ENCODE measurements at places on chromosomes 11 and 22. TPM values are rescaled to one million over a fixed set of nuclear protein-coding genes. Genes with fewer than 3 reads are reported as not detected.
A peak's percentile ranks its signal among the peaks of the same experiment; 100 is the strongest.

DNA sequence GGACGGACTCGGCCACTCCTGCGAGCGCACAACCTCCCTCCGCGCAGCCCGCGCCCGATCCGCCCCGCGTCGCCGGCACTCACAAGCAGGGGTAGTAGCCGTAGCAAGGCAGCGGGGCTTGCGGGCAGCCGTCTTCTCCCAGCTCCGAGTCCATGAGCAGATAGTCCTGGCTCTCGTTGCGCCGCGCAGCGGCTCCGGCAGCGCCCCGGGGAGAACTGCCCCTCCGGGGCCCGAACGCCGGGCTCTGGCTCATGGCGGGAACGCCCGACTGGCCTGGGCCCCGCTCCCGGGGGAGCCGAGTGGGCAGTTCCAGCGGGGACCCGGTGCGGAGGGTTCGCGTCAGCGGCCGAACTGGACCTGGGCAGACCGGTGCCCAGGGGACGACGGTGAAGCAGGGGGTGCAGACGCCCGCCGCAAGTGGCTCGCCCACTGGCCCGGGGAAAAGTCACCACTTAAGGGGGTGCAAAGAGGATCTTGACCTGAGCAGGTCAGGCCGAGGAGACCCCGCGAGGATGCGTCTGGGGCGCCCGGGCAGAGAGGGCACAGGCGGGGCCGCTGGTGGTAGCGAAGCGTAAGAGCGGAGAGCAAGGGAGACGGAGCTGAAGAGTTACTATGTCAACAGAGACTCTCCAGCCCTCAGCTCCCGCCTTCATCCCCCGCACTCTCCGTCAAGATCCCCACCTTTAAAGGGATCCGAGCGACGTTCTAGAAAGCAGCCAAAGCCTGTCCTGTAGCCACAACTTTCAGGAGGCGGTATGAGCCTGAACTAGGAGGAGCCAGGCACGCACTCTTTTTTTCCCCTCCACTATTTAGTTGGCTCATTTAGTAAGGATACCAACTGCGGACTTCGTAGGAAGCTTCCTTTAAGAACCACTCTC lies at the start of gene TRPC6:
TSS of gene TRPC6 (minus strand) at position 757 of the 878 bp plus-strand sequence. CDS start at position 253, 504 bp downstream.
- H3K4me3 ChIP-seq, result peak within 1 kb of the TSS; percentile 97
- peak within 1 kb of the TSS; percentile 42 for H3K27ac ChIP-seq
- H3K27me3 ChIP-seq, result no peaks in the 10 kb centered on the region
- peak; percentile 47 for DNase-seq
- H3K4me1 ChIP-seq, result no peaks in the 10 kb centered on the region
- H3K36me3 ChIP-seq, result no peaks in the 10 kb centered on the region

DNA sequence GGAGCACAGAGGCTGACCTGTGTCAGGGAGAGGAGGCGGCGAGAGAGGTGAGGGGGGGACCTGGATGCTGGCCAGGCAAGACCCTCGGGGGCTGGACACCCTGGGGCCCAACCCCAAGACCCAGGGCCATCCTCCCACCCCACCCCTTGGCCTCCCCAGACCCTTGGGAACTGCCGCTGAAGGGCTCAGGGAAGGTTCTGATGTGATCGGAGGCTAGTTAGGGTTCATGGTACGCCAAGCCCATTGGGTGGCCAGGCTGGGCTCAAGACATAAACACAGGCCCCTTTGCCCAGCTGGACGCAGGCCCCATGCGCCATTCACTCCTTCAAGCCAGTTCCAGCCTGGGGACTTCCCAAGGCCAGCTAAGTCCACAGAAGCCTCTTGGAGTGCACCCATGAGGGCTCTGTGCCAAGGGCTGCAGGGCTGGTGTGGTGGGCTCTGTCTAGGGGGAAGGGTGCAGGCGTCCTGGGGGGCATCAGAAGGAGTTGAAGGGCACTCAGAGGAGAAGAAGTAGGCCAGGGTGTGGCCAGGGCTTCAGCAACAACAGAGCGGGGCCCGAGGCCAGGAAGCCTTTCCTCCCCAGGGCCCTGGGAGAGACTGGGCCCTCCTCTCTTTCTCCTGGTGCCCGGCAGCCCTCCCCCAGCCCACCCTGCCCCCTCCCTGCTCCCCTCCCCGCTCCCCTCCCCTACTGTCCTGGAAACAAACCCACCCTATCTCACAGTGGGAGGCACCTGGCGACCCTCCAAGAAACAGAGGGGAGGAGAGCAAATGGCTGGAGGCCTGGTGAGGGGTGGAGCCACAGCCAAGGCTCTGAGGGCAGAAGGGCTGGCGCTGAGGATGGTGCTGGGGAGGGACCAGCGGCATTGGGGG lies 12.9 kb downstream of the TSPAN32 start:
- peaks cover 3% of the 10 kb centered on the region for H3K27me3 ChIP-seq
- H3K4me1 ChIP-seq, result peaks cover 20% of the 10 kb centered on the region
- no peaks in the 10 kb centered on the region for H3K36me3 ChIP-seq
- peak; percentile 60 for DNase-seq

DNA sequence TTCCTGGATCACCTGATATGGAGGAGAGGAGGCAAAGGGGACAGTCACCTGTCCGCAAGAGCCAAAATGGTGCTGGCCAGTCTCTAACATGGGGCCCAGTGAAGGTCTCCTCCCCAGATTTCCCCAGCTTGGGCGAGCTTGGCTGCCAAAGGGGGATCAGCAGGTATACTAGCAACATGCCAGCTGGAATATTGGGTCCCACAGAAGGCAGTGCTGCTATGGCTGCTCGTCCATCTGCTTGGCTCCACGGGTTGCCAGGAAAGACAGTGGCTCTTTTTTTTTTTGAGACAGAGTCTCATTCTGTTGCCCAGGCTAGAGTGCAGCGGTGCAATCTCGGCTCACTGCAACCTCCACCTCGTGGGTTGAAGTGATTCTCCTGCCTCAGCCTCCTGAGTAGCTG lies 12.7 kb upstream of the KAT5 start:
- peaks cover 42% of the 10 kb centered on the region for H3K27me3 ChIP-seq
- no peaks in the 10 kb centered on the region for H3K36me3 ChIP-seq
- no peak overlapping the region for H3K27ac ChIP-seq
- H3K4me3 ChIP-seq, result no peak overlapping the region
- no peak for DNase-seq

- peaks cover 11% of the 10 kb centered on the region for H3K4me1 ChIP-seq
- no peak overlapping the region for H3K27ac ChIP-seq
- H3K27me3 ChIP-seq, result no peaks in the 10 kb centered on the region
- no peak overlapping the region for H3K4me3 ChIP-seq
- DNase-seq, result peak; percentile 42
Measured at GRCh38 chr11:110433393-110434333, 3.9 kb downstream of the FDX1 start.

- H3K27ac ChIP-seq, result no peak overlapping the region
- peaks cover 14% of the 10 kb centered on the region for H3K4me1 ChIP-seq
- no peaks in the 10 kb centered on the region for H3K27me3 ChIP-seq
- H3K4me3 ChIP-seq, result no peak overlapping the region
- peak; percentile 26 for DNase-seq
- H3K36me3 ChIP-seq, result no peaks in the 10 kb centered on the region
Measured at GRCh38 chr22:30611197-30611596, 4.2 kb downstream of the TCN2 start.

GRCh38 chr11:824292-824880 lies 3.3 kb upstream of the CRACR2B start:
- peaks cover 21% of the 10 kb centered on the region for H3K4me1 ChIP-seq
- H3K27me3 ChIP-seq, result peaks cover 6% of the 10 kb centered on the region
- peaks cover 30% of the 10 kb centered on the region for H3K36me3 ChIP-seq
- no peak overlapping the region for H3K27ac ChIP-seq
- no peak for DNase-seq

GRCh38 chr22:43996170-43996980 lies 27.7 kb upstream of the PARVB start:
- peaks cover 7% of the 10 kb centered on the region for H3K4me1 ChIP-seq
- no peak overlapping the region for H3K27ac ChIP-seq
- H3K36me3 ChIP-seq, result peaks cover 52% of the 10 kb centered on the region
- DNase-seq, result no peak

DNA sequence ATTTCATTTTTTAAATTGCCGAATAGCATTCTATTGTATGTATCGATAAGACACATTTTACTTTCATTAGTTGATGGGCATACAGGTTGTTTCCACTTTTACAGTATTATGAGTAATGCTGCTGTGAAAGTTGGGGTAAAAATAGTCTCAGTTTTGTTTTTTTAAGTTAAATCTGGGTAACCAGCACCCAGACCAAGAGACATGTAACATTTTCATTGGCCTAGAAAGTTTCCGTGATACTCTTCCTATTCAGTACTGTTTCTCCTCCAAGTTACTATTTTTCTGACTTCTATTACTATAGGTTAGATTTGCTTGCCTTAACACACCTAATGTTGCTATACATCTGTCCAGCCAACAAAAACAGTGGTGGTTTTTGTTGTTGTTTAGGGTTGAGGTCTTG lies 12.3 kb downstream of the IPO7 start:
- H3K4me3 ChIP-seq, result no peak overlapping the region
- no peaks in the 10 kb centered on the region for H3K36me3 ChIP-seq
- H3K27ac ChIP-seq, result no peak overlapping the region
- no peak for DNase-seq
- H3K27me3 ChIP-seq, result no peaks in the 10 kb centered on the region

GRCh38 chr11:12441231-12441861 lies 64.0 kb downstream of the PARVA start:
- peaks cover 15% of the 10 kb centered on the region for H3K36me3 ChIP-seq
- H3K27me3 ChIP-seq, result no peaks in the 10 kb centered on the region
- no peak overlapping the region for H3K4me3 ChIP-seq
- peak; percentile 62 for DNase-seq

- H3K27ac ChIP-seq, result no peak overlapping the region
- no peaks in the 10 kb centered on the region for H3K4me1 ChIP-seq
- no peaks in the 10 kb centered on the region for H3K27me3 ChIP-seq
- peaks cover 12% of the 10 kb centered on the region for H3K36me3 ChIP-seq
Measured at GRCh38 chr22:46162771-46163556, 12.6 kb downstream of the PPARA start.

DNA sequence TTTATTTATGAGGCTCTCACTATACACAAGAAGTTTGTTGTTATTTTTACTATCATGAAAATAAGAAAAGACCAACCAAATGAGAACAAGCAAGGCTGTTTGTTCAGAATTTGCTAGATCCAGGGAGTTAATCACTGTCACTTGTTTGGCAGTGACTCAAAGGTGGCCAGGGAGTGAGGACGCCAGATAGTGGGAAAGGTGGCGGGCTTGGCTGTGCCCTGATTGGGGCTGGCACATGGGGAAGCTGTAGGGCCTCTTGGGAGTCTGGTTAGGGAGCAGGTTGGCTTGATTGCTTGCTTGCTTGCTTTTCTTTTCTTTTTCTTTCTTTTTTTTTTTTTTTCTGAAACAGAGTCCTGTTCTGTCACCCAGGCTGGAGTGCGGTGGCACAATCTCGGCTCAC lies 53.1 kb upstream of the SLC22A12 start:
- peaks cover 2% of the 10 kb centered on the region for H3K4me1 ChIP-seq
- peaks cover 36% of the 10 kb centered on the region for H3K27me3 ChIP-seq
- no peak overlapping the region for H3K4me3 ChIP-seq
- no peak overlapping the region for H3K27ac ChIP-seq
- no peaks in the 10 kb centered on the region for H3K36me3 ChIP-seq

DNA sequence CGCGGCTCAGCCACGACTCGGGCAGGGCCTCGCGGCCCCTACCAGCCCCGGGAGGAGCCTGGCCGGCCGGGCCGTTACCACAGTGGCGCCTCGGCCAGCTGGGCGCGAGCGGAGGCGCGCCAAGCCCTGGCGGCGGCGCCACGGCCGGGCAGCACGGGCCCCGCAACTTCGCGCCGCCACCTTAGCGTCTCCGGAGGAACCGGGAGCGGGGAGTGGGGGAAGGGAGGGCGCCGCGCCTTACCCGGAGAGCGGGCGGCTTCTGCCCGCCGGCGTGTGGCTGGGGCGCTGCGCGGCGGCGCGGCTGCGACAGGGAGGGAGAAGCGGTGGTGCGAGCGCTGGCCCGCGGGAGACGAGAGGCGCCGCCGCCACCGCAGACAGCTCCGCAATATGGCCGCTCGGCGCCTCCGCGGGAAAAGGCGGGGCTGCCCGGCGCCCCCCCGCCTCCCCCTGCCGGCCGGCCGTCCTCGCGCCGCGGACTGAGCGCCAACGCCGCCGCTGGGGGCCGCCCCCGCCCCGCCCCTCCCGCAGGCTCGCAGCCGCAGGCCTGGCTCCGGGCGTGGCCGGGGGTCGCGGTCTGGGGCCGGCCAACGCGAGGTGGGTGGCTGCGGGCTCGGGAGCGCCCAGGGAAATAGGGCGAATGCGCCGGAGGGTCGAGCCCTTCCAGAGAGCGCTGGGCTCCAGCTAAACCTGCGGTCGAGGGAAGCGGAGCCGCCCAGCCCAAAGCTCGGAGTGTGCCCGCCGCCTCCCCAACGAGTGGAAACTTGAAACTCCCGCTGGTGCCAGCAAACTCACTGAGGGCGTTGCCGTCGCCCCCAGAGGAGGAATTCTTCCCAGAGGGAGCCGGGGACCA lies at the start of gene RDX:
TSS of gene RDX (minus strand) at position 389 of the 850 bp plus-strand sequence. CDS start 16,922 bp downstream, outside the sequence.
- H3K4me3 ChIP-seq, result peak within 1 kb of the TSS; percentile 99
- DNase-seq, result peak; percentile 63
- no peaks in the 10 kb centered on the region for H3K27me3 ChIP-seq
- peak within 1 kb of the TSS; percentile 89 for H3K27ac ChIP-seq
- H3K4me1 ChIP-seq, result peaks cover 13% of the 10 kb centered on the region

DNA sequence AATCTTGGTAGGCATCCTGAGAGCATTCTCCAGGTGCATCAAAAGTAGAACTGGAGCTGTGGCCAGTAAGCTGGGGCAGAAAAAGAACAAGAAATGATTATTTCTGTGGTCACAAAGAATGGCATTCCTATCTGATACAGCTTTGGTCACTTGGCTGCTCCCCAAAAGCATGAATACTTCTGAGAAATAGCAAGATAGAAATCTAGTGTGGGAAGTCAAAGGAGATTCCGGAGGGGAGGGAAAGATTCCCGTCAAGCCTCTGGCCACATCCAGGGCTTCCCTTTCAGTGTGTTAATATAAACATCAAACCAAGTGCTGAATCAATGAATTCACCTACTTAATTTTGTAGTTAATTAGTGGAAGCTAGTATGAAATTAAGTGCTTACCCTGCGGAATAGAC lies 1185.4 kb downstream of the LRRC4C start:
- no peak overlapping the region for H3K27ac ChIP-seq
- no peaks in the 10 kb centered on the region for H3K4me1 ChIP-seq
- H3K36me3 ChIP-seq, result no peaks in the 10 kb centered on the region
- DNase-seq, result peak; percentile 46

- DNase-seq, result no peak
- H3K4me1 ChIP-seq, result no peaks in the 10 kb centered on the region
- no peaks in the 10 kb centered on the region for H3K36me3 ChIP-seq
- H3K27ac ChIP-seq, result no peak overlapping the region
- H3K4me3 ChIP-seq, result no peak overlapping the region
- H3K27me3 ChIP-seq, result no peaks in the 10 kb centered on the region
Measured at GRCh38 chr11:14181121-14181520, 177.9 kb downstream of the RRAS2 start.

DNA sequence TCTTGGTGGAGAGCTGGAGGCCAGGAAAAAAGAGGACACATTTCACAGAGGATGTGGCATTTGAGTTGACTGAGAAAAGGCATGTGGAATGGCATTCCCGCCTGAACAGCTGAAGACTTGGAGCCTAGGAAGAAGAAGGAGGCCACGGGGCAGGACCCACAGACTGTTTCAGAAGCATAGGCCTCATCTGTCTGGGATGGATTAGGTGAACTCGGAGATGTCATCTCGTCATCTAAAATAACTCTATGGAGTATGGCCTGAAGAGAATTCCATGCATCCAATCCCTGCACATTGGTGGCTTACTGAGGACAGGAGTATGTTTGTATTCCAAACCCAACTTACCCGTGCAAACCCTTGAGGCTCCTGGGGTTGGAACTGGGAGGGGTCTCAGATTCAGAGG lies 16.4 kb downstream of the SPATA19 start:
- no peak overlapping the region for H3K27ac ChIP-seq
- no peak overlapping the region for H3K4me3 ChIP-seq
- H3K27me3 ChIP-seq, result no peaks in the 10 kb centered on the region
- no peak for DNase-seq

The CYP2D6 gene
- 0.24 TPM for polyA plus RNA-seq

The BTBD18 gene
- polyA plus RNA-seq, result not detected

The POU2F3 gene
- polyA plus RNA-seq, result 0.09 TPM

The OPCML gene
- polyA plus RNA-seq, result 0.11 TPM

The PAX6 gene
- not detected for polyA plus RNA-seq

The RNF214 gene
- 14.8 TPM for polyA plus RNA-seq

The C11orf86 gene
- polyA plus RNA-seq, result not detected

The GSTT2B gene
- polyA plus RNA-seq, result 77.0 TPM

The OR52N4 gene
- not detected for polyA plus RNA-seq

The PDGFB gene
- 0.07 TPM for polyA plus RNA-seq
